ENCODE measurements at places on chromosomes 3 and 15.

DNA sequence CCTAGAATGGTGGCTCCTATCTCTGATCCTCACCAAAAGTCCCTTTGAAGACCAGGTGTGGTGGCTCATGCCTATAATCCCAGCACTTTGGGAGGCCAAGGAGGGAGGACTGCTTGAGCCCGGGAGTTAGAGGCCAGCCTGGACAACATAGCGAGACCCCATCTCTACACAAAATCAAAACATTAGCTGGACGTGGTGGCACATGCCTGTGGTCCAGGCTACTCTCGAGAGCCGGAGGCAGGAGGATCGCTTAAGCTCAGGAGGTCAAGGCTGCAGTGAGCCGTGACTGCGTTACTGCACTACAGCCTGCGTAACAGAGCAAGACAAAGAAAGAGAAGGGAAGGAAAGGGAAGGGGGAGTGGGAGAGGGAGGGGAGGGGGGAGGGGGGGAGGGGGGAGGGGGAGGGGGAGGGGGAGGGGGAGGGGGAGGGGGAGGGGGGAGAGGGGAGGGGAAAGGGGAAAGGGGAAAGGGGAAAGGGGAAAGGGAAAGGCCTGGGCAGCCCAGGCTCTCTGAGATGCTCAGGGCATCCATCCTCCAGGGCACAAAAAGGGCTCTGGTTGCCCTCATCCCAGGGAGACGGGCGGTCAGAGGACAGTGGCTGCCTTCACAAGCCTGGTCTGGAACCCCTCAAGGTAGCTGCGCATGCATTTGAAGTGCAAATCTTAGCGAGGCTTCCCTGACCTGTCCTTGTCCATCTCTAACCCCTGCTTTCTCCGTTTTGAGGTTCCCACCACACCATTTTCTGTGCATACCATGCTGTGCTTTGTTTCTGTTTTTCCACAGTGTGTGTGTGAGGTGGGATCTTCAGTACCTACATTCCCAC, 76.1 kb downstream of the LDHAL6B start:
- DNase-seq, result no peak

GRCh38 chr3:143135150-143135549, 15.6 kb downstream of the CHST2 start:
- no peak for DNase-seq

DNA sequence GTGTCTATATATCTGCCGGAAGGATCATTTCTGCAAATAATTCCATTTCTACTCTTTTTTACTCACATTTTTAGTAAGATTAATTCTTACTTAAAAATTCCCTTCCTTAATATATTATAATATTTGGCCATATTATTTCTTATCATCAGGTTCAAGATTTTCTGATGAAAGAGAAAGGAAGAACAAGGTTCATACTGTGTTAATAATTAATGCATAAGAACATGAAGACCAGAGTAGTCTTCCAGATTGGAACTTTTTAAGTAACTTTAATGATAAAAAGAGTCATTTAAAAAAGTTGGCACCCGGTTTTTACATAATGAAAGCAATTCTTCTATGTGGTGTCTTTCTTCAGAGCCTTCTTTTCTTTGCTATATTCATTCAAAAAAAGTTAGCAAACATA, 590 bp downstream of the ACKR4 start:
- DNase-seq, result no peak

DNA sequence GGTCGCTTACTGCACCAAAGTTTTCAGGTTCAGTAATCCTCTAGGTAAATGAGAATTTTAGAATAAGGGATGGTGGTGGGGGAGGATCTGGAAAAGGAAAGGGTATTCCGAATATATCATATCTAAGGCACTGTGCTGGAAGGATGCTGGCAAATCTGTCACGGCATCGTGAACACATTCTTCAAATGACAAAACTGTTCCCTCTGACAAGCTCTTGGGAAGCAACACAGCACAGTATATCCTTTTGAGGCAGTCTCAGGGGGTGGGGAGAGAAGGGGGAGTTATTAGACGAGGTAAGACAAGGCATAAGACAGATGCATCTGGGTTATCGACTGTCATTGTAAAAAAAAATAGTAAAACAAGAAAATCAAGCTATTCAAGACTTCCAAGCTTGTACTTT, 289.6 kb upstream of the LRRN1 start:
- DNase-seq, result no peak

DNA sequence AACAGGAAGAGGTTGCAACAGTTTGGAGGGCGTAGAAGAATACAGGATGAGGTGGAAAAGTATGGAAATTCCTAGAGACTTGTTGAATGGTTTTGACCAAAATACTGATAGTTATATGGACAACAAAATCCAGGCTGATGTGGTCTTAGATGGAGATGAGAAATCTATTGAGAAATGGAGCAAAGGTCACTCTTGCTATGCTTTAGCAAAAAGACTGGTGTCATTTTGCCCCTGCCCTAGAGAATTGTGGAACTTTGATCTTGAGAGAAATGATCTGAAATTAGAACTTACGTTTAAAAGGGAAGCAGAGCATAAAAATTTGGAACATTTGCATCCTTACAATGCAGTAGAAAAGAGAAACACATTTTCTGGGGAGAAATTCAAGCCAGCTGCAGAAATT, 686.9 kb upstream of the GBE1 start:
- no peak for DNase-seq

DNA sequence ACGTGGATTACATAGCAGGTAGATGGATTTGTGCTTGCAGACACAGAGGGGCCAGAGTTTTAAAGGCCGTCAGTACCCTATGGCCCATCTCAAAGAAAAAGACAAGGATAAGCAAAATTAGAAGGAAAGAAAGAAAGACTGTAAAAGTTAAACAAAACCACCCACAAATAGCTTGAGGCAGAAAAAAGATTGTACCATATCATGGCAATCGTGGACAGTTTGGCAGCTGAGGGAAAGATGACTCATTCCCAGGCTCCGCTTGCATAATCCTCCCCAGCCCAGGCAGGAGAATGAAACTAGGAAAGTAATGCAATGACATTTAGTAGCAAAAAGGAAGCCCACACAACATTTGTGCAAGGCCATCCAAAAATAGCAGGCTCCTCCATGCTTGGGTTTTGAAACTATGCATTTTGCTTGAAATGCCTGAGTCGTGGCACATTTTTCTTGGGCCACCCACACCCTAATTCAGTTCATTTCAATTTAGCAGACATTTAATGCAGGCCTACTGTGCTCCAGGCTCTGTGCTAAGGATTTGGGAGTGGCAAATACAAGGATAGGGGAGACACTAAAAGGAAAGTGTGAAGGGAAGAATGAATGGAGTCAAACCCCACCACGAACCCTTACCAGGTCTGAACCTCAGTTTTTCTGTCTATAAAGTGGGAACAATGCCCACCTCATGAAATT, 40.9 kb upstream of the SMAD3 start:
- DNase-seq, result no peak

DNA sequence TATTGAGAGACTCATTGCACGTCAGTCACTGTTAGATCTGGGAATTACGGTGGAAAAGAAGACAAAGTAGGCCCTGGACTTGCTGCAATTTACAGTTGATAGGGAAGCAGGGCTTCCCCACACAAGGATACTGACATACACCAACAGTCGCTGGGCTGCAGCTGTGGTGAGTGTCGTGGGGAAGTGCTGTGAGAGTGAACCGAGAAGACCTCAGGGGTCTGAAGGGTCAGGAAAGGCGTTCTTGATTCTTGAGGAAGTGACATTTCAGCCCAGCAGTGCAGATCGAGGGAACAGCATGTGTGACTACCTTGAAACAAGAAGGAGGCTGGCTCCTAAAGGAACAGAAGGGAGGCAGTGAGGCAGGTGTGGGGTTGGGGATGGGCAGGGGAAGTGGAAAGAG, 22.5 kb downstream of the MYZAP start:
- no peak for DNase-seq

- DNase-seq, result no peak
Measured at GRCh38 chr15:63056829-63057228, 14.3 kb downstream of the TPM1 start.

DNA sequence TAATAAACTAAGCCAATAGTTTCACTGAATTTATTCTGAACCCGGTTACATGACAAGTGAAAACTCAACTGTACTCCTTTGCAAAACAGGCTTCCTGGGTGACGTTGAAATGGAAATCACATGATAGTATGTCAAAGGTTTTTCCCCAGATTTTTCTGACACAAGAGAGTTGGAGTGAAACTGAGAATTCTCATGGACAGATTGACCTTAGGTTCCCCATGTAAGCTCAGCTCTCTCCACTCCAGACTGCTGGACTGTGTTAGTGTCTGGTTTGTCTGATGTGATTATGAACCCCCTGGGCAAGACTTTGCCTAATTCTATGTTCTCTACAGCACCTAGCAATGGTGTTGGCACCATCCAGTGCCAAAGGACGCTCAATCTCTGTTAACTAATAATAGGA, 219.7 kb upstream of the COL8A1 start:
- no peak for DNase-seq

DNA sequence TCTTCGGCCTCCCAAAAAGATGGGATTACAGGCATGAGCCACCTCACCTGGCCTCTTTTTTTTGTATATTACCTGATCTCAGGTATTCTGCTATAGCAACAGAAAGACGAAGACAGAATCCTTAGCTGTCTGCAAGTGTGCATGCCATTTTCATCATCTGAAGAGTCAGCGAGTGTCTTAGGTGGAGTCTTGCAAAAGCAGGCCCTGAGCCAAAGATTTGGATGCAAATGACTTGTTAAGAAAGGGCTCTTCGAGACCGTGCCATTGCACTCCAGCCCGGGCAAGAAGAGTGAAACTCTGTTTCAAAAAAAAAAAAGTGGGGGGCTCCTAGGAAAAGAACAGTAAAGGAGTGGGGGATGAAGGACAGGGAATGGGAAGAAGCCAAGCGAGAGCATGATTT, 10.2 kb upstream of the TRIM69 start:
- no peak for DNase-seq

GRCh38 chr3:122745369-122746021, 48.1 kb downstream of the HSPBAP1 start:
- DNase-seq, result no peak

- no peak for DNase-seq
Measured at GRCh38 chr3:195238586-195239118, 32.3 kb downstream of the XXYLT1 start.

DNA sequence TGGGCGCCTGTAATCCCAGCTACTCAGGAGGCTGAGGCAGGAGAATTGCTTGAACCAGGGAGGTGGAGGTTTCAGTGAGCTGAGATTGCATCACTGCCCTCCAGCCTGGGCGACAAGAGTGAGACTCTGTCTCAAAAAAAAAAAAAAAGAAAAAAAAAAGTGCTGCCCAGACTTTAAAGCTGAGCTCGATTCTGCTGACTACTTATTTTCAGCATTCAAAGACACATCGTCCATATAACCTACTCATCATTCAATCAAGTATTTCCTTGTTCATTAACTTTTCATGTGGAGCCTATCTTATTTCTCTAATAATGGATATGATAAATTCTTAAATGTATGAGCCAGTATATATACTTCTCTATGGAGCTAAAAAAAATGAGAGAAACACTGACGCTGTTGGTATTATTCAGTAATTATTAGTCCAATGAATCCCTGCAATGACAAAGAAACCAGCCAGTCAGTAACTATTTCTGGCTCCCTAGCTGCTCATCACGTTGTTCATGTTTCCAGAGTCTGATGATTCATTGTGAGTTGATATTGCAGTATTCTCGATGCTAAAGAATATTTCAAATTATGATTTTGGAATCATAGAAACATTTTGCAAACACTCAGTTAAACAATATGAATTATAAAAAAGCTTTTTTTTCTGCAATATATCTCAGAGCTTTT, 111.9 kb downstream of the RAP2B start:
- DNase-seq, result no peak

DNA sequence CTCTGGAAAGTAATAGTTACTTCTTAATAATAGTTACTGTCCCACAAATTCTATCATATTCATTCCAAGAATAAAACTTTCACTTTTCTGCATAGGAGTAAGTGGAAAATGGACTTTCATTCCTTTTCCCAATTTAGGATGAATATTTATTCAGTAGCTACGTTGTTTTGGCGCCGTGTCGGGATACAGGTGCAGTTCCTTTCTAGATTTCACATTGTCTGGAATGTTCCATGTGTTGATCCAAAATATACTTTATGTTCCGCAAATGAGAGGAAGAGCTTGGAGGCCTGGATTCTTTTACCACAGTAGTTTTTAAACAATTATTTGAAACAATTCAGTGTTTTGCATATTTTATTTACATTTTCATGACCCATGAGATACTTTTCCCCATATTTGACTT, 22.8 kb upstream of the PPARG start:
- no peak for DNase-seq

DNA sequence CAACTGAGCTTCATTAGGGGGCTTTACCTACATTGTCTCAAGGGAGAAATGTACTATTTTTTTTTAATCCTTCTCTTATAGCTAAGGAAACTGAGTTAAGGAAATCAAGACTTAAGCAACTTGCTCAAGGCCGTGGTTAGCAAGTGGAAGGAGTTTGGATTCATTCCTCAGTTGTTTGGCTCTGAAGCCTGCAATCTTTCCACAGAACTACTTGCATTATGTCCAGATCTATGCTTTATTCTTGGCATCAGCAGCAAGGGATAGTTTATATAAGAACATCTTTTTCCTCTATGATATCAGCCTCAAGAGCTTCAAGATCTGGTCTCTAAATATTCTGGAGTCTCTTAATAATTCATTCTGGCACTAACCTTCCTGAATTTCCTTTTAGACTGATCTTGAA, 182.4 kb downstream of the SV2B start:
- no peak for DNase-seq

DNA sequence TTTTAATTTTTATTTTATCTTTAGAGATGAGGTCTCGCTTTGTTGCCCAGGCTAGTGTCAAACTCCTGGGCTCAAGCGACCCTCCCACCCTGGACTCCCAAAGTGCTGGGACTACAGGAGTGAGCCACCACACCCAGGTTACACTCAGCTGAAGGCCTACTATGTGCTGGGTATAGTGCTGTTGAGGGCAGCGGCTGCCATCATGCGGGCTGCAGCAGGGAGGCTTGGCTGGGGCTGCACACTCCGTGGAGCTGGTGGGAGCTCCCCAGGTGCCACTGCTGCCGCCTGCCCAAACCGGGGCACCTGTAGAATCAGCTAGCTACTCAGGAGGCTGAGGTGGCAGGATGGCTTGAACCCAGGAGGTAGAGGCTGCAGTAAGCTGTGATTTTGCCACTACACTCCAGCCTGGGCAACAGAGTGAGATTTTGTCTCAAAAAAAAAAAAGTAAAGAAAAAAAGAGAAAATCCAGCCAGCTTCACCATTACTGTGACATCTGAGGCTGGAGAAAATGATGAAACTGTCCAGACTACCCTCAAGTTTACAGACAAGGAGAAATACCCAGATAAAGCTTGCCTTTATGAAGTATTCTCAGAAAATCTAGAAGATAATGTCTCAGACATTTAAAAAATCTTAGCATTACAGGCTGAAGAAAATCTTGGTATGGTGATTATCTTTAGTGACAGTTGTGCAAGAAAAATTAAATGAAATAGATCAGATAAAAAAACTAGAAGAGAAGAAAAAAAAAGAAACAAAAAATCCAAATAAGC, 42.1 kb downstream of the CRABP1 start:
- DNase-seq, result no peak

- DNase-seq, result no peak
Measured at GRCh38 chr3:127501177-127501576, 89.4 kb downstream of the TPRA1 start.

- DNase-seq, result no peak
Measured at GRCh38 chr3:1190569-1190968, 97.7 kb downstream of the CNTN6 start.

GRCh38 chr3:155449613-155450267, 156.3 kb upstream of the STRIT1 start:
- DNase-seq, result no peak

Measured in stimulated activated CD8-positive, alpha-beta memory T cell treated with anti-CD3 and anti-CD28 coated beads, Interleukin-4, amount 100 ng/mL, for 1 hour (primary cell).